NCI-H2081 treated with DMSO at 0.1 percent for 48 hours (cell line): ENCODE measurements at places on chromosomes 11 and 22.

DNA sequence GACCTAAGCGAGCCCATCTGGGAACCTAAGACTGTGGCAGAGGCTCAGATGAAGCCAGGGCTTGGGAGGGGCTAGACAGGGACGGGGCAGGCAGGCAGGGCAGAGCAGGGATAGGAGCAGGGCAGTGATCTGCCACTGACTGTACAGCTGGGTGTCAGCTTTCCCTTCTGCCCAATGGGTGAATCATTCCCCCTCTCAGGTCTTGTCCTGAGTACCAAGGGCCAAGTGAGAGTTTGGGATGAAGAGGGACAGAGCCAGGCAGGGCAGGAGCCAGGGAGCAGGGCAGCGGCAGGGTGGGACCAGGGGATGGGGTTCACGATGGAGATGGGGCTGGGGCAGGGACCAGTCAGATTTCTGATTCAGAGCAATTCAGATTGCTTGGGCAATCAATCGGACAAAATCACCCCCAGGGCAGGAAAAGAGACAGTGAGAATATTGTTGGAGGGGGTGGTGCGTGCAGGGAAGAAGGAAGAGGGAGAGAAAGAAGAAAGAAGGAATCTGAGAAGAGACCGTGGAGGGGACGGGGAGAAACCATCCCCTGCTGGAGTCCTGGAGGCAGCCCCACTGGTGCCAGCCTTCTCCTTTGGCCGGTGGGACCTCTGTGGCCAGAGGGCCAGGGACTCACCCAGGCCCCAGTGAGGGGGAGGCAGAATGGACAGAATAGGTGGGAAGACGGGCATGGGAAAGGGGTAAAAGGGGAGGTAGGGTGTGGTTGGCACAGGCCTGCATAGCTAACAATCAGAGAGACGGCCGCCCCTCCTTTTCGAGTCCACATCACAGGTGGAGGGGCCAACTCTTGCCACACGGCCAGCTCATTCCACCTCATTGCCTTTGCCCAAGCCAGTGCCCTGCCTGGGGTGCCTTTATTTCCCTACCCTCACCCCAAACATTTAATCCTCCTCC, 47.2 kb downstream of the CYTH4 start:
- no peak for DNase-seq

GRCh38 chr11:60993615-60994014, 22.1 kb downstream of the CD6 start:
- no peak for DNase-seq

DNA sequence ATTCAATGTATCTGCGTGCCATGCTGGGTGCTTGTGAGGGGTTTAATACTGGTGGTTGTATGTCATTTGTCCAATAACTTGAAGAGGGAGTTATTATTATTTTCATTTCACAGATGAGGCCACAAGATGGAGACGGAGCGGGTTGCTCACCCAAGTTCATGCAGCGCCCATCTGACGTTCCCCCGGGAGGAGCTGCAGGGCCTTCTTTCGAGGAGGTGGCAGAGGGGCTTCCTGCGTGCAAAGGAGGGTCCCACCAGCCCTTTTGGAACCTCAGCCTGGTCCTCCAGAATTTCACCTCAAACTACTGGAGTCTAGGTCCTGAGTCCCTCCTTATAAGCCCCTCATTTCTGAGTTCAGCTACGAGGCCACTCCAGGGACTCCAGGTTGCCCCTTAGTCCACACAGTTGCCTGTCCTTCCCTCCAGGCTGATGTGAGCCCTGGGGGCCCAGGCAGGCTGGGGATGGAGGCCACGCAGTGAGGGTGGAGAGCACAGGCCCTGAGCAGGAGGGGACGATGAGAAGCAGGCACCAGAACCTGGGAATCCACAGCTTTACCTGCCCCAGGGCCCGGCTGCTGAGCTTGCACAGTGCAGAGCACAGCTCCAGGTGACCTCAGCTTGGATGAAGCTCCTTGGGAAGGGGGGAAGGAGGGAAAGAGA, 2.9 kb upstream of the VSIG10L2 start:
- no peak for DNase-seq

- no peak for DNase-seq
Measured at GRCh38 chr11:68009391-68010089, 587 bp upstream of the ALDH3B1 start.

DNA sequence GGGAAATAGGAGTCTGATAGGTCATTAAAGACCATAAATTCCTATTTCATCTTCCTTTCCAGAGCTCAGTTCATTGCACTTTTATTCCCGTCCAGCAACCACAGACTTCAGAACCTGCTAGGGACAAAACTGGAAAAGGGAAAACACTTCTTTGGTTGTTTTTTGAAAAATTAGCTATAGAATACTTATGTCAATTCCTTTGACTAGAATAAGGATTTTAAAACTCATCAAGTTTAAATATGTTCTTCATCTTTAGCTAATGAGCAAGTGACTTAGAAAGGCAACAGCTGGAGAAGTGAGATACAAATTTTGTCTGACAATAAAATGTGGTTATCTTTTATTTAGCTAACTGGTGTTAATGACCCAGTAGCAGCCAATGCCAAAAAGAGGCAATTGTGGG, 206.9 kb downstream of the SOX6 start:
- no peak for DNase-seq

DNA sequence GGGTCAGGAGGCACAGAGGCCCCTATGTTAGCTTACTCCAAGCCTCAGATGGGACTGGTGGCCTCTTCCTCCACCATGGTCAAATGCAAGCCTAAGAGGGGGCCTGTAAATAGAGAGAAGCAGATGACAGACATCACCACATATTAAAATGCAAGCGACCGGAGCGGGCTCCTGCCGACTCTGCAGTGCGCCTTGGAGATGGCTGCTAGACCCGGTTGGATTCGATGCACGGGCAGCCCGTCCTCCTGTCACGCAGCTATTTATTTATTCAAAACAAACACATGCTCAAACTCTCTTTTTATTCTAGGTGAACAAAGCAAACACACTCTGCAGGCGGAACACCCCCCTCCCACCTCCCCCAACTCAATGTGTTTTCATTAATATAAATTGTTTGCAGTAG, 208.0 kb downstream of the DSCAML1 start:
- no peak for DNase-seq

DNA sequence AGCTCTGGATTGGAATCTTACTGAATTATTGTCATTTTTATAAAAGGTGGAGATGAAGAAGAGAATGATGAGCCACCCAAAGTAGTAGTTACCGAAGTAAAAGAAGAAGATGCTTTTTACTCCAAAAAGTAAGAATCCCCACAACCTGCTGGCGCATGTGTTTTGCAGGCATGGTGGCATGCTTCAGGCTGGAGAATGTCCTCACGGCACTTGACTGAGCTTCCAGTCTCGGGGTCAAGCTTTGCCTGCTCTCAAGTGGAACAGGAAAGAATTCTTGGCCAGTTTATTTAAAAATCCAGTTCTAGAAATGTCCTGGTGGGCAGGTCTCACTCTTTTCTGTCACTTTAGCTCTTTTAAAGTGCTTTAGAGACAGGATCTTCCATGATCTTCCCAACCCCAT, 17.5 kb downstream of the NUP50 start:
- DNase-seq = no peak

- DNase-seq = no peak
Measured at GRCh38 chr11:128803449-128804245, 63.4 kb downstream of the KCNJ1 start.

DNA sequence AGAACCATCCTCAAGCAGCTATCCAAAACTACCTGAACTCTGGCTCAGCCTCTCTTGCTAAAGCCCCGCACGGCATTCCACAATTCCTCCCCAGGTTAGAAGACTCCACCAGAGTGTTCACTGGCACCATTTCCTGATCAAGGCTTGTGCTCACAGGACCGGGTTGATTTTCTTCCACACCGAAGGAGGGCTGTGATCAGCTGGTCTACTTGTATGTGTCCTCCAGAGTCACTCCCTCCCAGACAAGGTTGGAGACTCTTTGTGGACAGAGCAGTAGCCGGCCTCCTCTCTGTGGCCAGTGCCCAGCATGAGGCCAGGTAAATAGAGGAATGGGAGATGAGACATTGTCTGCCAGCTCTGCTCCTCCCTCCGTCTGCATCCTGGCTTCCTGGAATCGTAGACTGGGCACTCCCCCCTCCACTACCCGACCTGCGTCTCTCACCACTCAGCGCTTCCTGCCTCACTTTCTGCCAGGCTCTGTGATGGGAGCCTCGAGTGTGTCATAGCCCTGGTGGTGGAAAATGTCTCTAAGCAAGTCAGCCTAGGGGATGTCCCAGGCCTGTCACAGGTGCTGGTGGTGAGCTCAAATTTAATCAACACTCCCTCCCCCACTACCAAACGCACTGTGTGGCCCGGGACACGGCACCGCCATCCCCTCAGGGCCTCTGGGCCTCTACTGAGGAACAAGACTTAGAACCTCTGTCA, 12.5 kb upstream of the TMPRSS6 start:
- DNase-seq = no peak

GRCh38 chr11:102516179-102516578, 14.4 kb downstream of the MMP7 start:
- no peak for DNase-seq

DNA sequence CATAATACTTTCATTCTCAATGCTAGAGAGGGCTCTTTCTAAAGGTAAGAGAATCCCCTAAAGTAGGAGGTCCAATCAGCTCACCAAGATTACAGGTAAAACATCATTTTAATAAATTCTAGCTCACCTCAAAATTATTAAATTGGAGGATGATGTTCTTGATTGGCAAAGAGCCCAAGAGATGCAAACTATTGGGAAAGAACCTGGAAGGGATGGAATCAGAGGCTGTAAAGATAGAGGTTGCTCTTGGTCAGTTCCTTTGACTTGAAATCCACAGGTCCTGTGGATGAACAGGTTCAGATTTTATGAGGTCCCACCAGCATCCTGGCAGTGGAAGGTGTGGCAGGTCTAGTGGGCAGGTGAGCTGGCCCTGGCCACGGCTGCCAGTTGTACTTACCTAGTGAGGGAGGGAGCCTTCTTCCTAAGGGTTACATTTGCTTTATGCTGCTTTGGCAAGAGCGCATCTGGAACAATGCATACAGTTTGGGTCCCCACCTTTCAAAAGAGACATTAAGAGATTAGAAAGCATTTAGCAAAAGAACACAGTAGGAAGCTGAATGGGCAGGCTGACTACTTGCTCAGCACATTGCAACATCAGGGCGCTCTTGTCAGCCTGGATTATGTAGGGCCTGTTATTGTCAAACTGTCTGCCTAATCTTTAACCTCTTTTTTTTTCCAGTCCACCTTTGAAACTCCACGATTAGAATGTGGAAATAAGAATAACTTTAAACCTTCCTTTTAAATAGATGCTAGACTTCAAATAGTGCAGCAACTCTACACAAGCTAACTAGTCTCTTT, 97.0 kb downstream of the RDX start:
- no peak for DNase-seq

DNA sequence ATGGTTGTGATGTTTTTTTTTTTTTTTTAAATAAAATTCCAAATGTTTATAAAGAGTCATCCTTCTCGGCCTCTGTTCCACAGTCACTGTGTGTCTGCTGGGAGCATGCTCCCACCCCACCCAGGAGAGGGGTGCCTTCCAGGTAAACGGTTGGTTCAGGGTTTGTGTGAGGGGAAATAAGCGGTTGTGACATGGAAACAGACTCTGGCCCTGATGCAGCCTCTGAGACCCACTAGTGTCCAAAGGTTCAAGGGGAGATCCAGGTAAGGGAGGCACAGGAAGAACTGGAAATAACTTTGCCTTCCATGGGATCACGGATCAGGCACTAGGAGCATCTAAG, 6.0 kb upstream of the GAS2L1 start:
- no peak for DNase-seq

DNA sequence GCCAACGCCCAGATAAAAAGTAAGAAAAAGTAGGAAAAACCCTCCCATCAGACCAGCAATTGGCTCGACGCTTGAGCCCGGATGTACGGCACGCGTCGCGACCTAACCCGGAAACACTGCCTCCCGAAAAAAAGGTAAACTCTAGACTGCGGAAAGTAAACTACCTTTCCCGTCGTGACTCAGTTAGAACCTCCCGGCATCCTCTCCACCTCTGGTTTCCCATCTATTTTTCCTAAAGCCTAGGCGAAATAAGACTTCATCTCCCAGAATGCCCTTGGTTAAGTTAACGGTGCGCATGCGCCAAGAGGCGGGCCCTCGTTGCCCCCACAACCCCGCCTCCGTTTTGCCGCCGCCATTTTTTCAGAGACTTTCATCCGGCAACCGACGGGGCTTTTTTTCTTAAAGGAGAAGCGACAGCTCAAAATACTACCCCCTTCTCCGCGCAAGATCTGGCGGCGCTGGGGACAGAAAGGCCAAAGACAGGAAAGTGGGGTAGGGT, 678 bp upstream of the ZFP91 start:
- DNase-seq = peak; percentile 96

- no peak for DNase-seq
Measured at GRCh38 chr11:33857933-33858371, 33.9 kb downstream of the LMO2 start.

- DNase-seq = no peak
Measured at GRCh38 chr11:121572571-121573059, 119.8 kb upstream of the SORL1-AS1 start.

- no peak for DNase-seq
Measured at GRCh38 chr22:24146791-24147353, 34.4 kb upstream of the SUSD2 start.

DNA sequence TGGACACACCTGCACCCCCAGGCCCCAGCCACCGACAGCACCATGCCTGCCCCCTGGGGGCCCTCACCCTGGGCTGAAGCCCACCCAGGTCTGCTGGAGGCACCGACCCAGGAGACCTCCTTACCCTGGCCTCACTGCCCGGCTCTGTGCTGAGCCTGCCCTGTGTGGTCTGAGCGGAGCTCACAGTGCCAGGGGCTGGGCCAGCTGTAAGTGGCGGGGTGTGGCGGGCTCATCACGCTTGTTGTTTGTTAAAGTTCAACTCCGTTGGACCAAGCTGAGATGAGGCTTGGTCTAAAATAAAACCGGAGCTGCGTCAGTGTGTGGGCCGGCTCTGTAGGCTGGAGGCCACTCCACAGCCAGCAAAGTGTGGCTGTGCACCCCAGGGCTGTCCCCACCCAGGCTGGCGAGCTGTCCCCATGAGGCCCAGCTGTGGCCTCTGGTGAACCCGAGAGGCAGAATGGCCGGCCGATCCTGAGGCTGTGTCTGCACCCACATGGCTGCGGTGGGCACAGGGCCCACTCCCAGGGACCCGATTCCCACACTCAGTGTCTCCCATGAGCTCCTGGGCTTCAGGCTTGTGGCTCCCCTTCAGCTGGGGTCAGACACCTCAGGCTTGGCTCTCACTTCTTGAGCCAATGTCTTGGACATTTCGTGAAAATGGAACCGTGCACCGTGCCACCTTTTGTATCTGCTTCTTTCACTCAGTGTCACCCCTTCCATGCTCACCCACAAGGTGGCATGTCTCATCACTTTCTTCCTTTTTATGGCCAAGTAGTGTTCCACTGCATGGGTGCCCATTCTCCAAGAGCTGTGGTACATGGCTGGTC, 137.9 kb downstream of the CTTN start:
- DNase-seq = no peak

GRCh38 chr11:46491661-46492330, 100.2 kb upstream of the CHRM4 start:
- DNase-seq = no peak
